ENCODE measurements at places on chromosomes 2 and 18.
A peak's percentile ranks its signal among the peaks of the same experiment; 100 is the strongest.

DNA sequence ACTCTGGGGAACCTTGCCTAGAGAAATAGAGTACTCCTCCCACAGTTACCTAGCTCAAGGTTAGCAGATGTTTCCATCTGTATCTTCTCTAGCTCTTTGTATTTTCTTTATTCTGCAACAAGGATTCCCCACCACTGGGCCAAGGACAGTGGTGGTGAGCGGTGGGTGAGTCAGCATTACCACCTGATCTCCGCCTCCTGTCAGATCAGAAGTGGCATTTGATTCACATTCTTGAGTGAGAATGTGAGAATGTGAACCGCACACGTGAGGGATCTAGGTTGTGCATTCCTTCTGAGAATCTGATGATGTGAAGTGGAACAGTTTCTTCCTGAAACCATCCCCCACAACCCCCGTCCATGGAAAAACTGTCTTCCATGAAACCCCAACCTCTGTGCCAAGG, 9.0 kb downstream of the EPB41L3 start:
- DNase-seq, result no peak

- DNase-seq, result no peak
These were observed 52.2 kb downstream of the TMX3 start for GRCh38 chr18:68662754-68663153.

- no peak for DNase-seq
These were observed 42.3 kb upstream of the MRPL33 start for GRCh38 chr2:27729198-27729597.

GRCh38 chr18:74081966-74082741, 65.5 kb downstream of the FBXO15 start:
- peak; percentile 54 for DNase-seq

GRCh38 chr18:12604445-12605007, 53.4 kb downstream of the SPIRE1 start:
- no peak for DNase-seq

GRCh38 chr2:96939415-96939814, 47.0 kb downstream of the FAM178B start:
- no peak for DNase-seq

- DNase-seq, result no peak
These were observed 31.7 kb downstream of the MBP start for GRCh38 chr18:77100751-77101355.
